ENCODE measurements at places on chromosomes 1 and 21.

- DNase-seq = no peak
These were observed 1.5 kb downstream of the EIF3I start for GRCh38 chr1:32223683-32224082.

DNA sequence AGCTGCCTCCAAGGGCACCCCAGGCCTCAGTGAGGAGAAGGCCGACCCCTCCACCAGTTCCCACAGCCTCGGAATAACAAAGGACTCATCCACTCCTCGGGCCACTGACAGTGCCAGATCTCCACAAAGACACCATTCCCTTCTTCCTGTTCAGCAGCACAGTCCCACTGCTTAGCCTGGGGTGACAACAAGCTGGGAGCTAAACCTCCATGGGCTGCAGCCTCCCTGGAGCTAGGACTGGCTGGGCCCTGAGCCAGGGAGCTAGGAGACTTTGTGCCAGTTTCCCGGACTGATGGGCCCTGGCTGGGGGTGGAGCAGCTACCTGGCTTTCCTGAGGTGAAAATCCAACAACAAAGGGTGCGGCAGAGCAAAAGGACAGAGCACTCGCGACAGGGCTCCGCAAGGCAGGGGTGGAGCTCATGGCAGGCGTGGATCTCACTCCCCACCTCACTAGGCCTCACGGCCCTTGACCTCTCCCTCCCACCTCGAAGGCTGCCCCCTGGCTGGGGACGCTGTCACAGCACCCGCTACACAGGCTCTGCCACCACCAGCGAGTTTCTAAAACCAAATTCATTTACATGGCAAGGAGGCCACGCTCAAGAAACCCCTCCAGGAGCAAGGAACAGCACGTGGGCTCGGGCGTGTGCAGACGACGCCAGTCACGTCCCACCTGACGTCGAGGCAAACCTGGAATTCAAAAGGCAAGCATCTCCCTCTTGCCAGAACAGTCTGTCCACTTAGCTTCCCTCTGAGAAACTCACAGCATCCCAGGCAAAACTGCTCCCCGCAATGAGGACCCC is 13.8 kb downstream of the SLC35E2B start:
- no peak for DNase-seq

DNA sequence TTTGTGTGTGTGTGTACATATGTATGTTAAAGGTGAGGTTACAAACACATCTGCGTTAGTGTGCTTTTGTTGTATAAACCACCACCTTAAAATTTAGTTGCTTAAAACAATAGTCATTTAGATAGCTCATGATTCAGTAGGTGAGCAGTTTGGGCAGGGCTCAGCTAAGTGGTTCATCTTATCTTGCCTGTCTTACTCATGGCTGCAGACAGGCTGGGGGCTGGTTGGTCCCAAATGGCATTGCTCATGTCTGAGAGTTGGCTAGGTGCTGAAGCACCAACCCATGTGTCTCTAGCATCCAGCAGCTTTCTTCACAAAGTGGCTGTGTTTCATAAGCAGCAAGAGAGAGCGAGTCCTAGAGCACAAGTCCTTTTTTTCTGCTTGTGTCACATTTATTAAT is 91.4 kb downstream of the MACF1 start:
- DNase-seq = no peak

GRCh38 chr1:92872719-92873118 is 40.9 kb downstream of the RPL5 start:
- DNase-seq = no peak

DNA sequence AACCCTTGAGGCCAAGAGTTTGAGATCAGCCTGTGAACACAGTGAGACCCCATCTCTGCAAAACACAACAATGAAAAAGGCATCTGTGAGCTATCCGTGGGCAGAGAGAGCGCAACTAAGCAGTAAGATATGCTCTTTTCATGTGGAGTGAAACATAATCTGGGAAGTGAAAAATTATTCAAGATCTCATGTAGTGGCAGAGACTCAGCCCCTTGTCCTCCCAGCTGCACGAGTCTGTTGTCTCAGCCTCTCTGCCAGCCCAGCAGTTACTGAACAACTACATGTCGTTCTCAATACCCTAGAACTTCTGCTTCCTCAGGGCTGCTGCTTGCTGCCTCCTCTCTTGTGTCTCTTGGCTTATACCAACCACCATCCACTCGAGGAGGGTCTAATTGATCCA is 61.3 kb upstream of the WDR26 start:
- DNase-seq = no peak

- DNase-seq = no peak
These were observed 48.0 kb downstream of the DNAI4 start for GRCh38 chr1:66876664-66877063.

GRCh38 chr1:47449822-47450552 is 12.1 kb downstream of the FOXD2 start:
- no peak for DNase-seq

DNA sequence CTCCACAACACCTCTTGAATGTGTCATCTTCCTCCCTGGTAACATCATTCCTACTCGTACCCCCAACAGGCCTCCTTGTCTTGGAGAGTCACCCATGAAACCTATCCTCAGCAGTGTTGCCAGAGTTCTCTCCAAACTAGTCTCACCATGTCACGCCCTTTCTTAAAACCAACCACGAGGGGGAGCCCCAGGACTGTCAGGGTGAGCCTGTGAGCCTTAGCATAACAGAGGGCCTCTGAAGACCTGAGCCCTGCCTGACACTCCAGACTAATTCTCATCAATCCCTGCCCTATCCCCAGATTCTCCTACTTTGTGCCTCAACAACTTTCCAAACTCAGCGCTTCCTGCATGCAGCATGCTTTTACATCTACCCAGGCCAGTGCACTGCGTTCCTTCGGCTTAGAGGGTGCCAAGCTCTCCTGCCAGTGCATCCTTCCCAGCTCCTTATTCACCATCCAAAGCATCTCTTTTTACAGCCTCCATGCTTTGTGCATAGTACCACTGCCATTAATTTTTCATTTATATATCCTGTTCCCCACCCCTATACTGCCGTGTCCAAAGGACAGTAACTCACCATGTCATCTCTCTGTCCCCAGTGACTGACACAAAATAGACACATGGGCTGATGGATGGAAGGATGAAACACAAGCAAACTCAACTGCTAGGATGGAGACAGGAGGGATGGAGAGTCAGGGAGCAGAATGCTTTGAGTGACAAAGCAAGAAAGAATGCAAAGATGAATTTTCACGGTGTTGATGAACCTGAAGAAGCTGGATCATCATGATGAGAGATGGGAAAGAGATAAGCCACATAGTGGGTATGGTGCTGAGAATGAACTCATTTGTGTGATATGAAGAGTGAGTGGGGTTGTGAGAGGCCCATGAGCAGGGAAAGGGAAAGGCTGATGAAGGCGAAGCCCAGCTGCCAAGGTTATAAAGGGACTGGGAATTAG is 34.0 kb downstream of the ZNF697 start:
- peak; percentile 42 for DNase-seq
